ENCODE measurements at places on chromosomes 13 and 19.

GRCh38 chr19:48780631-48781391 lies 25.5 kb downstream of the FGF21 start:
- no peak for DNase-seq

GRCh38 chr19:42201489-42202289 lies 15.8 kb downstream of the DEDD2 start:
- no peak for DNase-seq

GRCh38 chr19:46303691-46304397 lies 7.0 kb downstream of the HIF3A start:
- no peak for DNase-seq

DNA sequence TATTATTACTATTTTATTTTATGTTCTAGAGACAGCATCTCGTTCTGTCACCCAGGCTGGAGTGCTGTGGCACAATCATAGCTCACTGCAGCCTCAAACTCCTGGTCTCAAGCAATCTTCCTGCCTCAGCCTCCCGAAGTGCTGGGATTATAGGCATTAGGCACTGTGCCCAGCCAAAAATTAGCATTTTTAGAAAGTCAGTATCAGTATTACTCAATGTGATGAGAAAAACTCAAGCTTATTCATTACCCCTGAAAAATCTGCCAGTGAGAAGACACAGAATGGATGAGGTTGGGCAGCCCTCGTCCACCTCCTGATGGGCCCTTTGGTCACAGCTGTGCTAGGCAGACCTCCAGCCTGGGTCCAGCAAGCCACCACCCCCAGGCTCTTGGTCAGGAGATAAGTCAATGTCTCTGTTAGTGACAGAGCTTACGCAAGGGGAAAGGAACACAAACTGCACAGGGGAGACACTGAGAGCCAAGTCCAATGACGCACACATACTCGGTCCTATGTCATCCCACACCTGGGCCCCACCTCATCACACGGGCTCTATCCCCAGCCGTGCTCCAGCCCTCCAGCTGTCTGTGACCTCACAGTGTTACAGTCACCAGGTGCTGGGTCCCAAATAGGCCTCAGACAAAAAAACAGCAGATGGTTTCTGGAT lies 19.8 kb downstream of the PEPD start:
- DNase-seq: no peak

- DNase-seq: no peak
Observed at GRCh38 chr13:71461892-71462291, 405.1 kb downstream of the DACH1 start.

- DNase-seq: no peak
Observed at GRCh38 chr13:110173247-110173818, 133.6 kb downstream of the COL4A1 start.

GRCh38 chr13:113585896-113586295 lies 1.3 kb downstream of the TFDP1 start:
- no peak for DNase-seq

Data from NCI-H2081 (cell line).